GM20000 (cell line): ENCODE measurements at places on chromosomes 12 and 14.

GRCh38 chr12:30996752-30997151 is 70.2 kb downstream of the TSPAN11 start:
- DNase-seq = no peak

- DNase-seq = peak; percentile 76
These were observed 3.6 kb downstream of the SMARCD1 start for GRCh38 chr12:50088577-50089335.

DNA sequence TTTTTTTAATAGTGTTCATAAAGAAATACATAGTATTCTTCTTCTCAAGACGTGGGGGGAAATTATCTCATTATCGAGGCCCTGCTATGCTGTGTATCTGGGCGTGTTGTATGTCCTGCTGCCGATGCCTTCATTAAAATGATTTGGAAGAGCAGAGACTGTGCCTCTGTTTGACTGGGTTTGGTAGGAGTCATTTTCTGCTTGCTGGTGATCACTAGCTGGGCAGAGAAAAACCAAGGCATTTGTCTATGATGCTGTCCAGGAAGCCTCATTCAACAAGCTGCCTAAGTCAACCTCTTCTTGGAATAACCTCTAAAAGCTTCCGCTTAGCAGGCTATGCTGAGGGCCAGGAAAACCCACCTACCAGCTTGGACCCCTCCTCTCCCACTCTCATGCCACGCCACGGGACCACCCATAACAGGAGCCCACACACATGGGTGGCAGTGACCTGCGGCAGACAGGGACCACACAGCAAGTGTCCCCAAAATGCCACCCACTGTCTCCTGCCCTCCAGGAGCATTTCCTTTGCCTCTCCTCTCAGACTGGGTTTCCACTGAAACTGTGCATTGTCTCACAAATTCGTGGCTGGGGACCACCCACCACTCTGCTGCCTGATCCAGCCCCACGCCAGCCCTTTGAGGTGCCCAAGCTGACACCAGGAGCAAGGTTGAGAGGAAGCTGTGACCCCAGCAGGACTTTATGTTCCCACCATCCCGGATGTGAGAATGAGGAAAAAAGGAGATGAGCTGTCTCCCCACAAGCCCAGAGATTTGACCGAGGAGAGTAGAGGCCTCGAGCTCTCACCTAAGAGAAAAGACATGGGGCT is 36.8 kb downstream of the DAD1 start:
- DNase-seq = no peak

GRCh38 chr14:71591231-71591630 is 341.0 kb upstream of the RGS6 start:
- no peak for DNase-seq

- DNase-seq = no peak
These were observed 9.9 kb downstream of the ISCU start for GRCh38 chr12:108572166-108572790.

DNA sequence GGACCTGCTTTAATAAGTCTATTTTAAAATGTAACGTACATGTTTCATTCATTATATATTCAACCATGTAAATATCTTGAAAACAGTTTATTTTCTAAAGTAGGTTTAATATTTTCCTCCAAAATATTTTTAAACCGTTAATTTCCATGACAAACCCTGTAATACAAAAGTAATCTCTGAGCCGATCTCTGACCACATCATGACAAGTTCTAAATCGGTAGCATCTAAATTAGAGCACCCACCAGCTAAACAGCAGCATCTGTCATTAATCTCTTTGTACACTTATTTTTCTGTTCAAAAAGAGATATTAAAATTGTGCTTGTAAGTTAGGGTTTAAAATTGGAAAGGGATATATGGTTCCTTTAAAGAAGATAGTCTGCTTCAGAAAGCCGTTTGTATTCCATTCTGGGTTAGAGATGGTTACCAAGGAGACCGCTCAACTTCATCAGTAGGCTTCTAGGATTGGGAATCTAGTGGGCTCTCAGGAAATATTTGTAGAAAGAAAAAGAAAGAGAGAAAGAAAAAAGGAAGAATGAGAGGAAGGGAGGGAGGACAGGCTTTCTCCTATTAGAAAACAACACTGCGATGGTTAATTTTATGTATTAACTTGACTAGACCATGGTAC is 232.5 kb upstream of the FOXN3 start:
- no peak for DNase-seq

DNA sequence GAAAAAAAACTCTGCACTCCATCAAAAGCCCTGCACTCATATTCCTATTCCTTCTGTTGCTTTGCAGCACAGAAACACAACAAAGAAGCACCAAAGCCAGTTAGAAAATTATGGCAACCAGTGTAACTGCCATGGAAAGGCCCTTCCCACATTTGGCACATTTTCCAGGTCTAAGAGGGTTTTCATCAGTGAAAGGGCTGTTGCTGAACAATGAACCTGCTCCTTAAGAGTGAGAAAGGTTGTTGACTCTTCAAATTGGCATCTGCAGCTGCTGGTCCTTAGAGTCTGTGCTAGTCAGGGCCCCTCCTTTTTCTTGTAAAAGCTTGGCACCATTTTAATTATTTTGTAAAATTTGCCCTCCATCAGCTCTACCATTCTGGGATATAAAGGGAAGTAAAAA is 378.7 kb upstream of the KITLG start:
- no peak for DNase-seq

DNA sequence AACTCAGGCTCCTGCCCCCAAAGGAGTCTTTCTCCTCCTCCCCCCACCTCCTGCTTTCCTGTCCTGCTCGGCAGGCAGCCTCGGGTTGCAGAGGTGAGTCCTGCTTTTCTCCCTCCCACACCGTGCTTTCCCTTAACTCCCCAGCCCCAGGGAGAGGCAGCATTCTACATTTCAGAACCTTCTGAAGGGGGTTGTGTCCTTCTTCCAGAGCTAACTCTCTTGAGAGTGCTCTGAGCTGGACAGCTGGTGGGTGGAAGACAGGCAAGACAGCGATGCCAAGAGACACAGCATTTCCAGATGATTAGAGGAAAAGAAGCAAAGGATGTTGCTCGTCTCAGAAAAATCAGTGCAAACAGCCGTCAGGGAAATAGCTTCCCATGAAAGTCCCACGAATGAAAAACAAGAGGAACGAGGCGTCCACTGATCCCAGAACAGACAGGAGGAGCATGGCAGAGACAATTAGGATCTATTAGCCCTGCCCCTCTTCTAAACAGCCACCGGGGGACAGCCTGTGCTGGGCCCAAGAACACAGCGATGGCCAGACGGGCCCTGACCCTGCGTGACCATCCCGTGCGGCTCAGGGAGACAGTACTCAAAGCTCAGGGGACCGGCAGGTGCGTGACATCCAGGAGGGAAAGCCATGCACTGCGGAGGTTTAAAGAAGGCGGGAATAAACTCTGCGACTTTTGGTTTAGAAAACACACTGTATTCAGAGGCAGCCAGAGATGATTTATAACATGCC is 216.5 kb upstream of the RTL1 start:
- DNase-seq = no peak

- no peak for DNase-seq
These were observed 7.6 kb upstream of the SDSL start for GRCh38 chr12:113414519-113415038.
